ENCODE measurements at places on chromosomes 16 and 17. TPM values are rescaled to one million over a fixed set of nuclear protein-coding genes. Genes with fewer than 3 reads are reported as not detected.

DNA sequence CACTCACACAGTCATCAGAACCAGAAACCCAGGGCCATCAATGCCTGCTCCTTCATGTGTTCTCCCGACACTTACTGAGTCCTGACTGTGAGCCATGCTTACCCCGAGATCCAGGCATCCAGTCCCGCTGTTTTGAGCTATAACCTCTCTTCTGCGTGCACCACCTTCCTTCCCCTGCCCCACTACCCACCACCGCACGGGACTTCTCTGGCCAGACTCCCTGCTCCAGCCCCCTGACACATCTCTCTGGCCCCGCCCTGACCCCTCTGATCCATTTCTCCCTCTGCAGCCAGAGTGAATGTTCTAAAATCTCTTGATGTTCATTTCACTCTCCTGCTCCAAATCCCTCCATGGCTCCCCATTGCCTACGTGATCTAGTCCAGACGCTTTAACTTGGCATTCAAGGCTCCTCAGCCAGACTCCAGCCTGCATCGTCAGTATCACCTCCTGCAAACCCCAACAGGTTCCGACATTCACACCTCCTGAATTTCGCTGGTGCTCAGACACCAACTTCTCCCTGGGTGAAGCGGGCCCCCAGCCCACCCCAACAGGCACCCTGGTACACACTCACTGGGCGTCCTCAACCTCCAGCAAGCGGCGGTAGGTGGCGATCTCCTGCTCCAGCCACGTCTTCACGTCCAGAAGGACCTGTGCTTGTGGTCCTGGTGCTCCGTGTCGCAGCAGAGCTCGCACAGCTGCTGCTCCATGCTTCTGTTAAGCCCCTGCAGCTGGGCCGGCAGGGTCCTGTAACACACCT, 3.1 kb upstream of the KRT17 start:
- DNase-seq = no peak

The TMEM100 gene
- total RNA-seq = not detected

- no peak for DNase-seq
Observed at GRCh38 chr17:15783461-15783860, 51.4 kb downstream of the TBC1D26 start.

The CD2BP2 gene
- total RNA-seq = 37.6 TPM

The ABCA5 gene
- total RNA-seq = 11.6 TPM

- DNase-seq = no peak
Observed at GRCh38 chr17:14294876-14295275, 6.0 kb upstream of the HS3ST3B1 start.

DNA sequence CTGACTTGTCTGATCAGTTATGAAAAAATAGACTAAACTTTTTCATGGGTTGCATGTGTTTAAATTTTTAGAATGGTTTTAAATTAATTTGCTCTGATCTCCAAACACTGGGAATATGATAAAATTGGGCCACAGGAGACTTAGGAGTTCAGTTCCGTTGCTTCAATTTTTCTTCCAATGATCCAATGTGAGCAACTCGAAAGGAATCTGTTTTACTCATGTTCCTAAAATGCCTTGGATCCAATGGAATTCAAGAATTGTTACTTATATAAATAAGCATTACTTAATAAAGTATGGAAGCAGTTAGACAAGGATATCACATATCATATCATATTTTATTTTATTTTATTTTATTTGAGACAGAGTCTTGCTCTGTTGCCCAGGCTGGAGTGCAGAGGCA, 56.0 kb upstream of the NACA2 start:
- DNase-seq = no peak

GRCh38 chr16:8874388-8874787, 5.6 kb upstream of the CARHSP1 start:
- no peak for DNase-seq

DNA sequence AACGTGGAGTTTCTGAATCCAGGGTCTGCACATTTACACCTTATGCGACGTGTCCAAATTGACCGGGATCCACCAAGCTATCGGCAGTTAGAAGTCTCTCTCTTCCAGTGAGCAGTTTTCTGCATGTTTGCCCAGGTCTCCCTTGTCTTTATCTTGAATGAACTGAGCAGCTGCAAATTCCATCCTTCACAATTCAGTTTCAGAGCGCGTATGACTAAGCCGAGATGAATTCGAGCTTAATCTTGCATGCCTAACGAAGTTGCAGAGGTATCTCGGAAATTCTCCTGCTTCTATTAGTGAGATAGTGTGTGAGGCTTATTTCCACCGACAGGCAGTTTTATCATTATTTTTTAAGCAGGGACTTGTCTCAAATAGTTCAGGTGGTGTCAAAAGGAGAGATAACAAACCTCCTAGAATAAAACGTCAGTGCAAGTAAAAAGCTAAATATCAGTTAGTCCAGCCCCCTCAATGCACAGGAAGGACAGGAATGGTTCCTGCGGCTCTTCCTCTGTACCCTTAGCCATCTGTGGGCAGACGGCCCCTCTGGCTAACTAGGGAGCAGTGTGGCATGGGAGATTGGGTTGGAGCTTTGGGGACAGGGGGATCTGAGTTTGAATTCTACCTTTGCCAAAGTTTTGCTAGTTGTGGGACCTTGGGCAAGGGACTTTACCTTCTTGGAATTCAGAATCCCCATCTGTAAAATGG, 93.0 kb upstream of the GPR139 start:
- DNase-seq = no peak

- DNase-seq = no peak
Observed at GRCh38 chr16:81164481-81164880, 68.3 kb upstream of the GCSH start.

DNA sequence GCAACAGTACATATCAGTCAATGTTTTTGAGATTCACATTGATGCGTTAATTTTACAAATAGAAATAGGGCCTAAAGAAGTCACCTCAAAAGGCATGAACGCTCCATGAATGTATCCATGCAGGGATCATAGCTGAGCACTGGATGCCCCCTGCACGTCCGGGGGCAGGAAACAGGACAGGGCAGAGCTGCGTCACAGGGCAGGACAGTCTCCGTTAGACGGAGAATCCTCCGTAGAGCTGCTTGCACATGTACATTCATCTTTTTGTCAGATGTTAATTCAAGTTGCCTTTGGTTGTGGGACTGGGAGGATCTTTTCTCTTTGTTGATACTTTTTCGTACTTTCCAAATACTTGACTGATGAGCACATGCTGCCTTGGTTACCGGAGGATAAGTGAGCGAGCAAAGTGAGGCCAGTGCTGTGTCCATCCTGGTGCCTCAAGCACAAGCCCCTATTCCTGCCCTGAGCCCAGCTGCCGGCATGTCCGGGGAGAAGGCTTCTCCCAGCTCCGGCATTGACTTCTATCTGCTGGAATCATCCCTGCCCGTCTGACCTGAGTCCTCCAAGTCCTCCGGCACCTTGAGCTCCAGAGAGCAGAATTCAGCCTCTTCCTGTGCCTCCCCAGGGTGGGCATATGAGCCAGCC, 15.0 kb downstream of the GAA start:
- no peak for DNase-seq

- DNase-seq = no peak
Observed at GRCh38 chr17:57516290-57517230, 228.5 kb downstream of the CCDC182 start.

The KIF2B gene
- not detected for total RNA-seq

- no peak for DNase-seq
Observed at GRCh38 chr17:62130739-62131138, 65.7 kb upstream of the MED13 start.

The CMTM2 gene
- not detected for total RNA-seq

DNA sequence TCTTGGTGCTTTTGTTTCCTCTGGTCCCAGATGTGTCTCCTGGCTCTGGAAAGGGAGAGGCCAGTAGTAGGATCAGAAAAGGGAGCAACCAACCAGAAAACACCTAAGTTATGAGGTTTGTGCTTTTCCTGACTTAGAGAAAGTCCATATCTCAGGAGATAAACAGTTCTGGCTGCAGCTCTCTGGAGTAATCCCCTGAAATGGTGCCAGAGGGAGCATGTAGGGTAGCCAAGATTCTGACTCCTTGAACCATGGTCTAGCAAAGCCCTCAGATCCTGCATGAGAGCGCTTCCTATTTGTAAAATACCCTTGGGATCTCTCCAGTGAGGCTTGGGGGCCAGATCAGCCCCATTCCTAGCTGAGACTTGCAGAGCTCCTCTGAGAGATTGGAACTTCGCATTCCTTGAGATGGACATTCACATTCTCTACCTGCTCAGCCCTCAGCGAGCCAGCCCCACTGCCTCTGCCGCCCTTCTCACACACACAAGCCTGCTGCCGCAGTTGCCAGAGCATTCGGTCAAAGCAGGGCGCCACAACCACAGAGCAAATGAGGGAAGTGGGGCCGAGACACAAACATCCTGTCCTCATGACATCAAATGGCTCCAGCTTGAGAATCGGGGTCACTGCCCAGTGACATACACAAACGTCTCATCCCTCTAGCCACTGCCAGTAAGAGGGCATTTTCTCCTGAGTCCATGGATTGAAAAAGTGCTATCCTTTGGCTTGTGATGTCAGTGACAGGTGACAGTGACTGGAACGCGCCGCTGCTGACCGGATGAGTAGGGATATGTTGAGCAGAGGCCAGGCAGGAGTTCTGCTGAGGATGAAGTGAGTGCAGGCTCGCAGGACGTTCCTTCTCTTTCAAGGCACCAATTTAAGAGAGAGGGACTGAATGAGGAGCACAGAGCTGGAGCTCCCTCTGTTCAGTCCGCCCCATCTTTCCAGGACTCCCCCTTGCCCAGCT, 5.0 kb downstream of the ABHD15 start:
- DNase-seq = no peak

GRCh38 chr17:29588017-29588561, 1.4 kb downstream of the GIT1 start:
- DNase-seq = no peak

The TBC1D3I gene
- not detected for total RNA-seq

The SLC35G6 gene
- total RNA-seq = not detected

GRCh38 chr17:4956493-4957061, 5.7 kb downstream of the ENO3 start:
- DNase-seq = no peak

DNA sequence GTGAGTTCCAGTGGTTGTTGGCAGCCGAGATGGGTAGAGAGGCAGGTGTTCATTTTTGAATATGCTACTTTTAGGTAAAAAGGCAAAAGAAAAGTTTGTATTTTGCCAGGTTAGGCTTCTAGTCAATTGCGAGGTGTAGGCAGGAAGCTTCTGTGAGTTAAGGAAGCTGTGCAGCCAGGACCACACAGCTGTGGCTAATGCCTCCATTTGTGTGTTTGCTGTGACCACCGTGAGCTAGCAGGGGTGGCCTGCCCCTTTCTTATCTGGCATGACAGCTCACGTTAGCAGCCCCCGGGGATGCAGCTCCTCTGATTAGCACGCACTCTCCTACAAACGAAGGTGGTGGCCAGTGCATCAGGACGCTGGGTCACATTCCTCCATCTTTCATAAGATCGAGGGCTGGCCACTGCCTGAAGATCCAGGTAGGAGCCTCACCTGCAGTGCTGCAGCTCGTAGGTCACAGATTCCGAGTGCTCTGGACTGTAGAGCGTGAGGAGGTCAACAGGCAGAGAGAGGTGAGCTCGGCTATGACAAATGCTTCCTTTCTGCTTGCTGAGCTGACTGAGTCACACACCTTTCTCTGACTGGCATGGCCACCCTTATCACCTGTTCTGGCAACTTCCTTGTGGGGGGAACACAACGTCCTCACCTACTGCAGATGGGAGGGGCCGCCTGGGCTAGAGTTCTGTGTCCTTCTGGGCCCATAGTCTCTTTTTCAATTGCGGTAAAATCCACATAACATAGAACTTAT, 244.4 kb downstream of the HS3ST3B1 start:
- DNase-seq = peak; percentile 61

The QPRT gene
- under 0.01 TPM for total RNA-seq

GRCh38 chr17:58755577-58756245, at the start of gene PPM1E:
TSS of gene PPM1E (plus strand) at chr17:58755854.
- no peak for DNase-seq

GRCh38 chr16:85126705-85127378, 14.6 kb upstream of the CIBAR2 start:
- DNase-seq = peak; percentile 46

DNA sequence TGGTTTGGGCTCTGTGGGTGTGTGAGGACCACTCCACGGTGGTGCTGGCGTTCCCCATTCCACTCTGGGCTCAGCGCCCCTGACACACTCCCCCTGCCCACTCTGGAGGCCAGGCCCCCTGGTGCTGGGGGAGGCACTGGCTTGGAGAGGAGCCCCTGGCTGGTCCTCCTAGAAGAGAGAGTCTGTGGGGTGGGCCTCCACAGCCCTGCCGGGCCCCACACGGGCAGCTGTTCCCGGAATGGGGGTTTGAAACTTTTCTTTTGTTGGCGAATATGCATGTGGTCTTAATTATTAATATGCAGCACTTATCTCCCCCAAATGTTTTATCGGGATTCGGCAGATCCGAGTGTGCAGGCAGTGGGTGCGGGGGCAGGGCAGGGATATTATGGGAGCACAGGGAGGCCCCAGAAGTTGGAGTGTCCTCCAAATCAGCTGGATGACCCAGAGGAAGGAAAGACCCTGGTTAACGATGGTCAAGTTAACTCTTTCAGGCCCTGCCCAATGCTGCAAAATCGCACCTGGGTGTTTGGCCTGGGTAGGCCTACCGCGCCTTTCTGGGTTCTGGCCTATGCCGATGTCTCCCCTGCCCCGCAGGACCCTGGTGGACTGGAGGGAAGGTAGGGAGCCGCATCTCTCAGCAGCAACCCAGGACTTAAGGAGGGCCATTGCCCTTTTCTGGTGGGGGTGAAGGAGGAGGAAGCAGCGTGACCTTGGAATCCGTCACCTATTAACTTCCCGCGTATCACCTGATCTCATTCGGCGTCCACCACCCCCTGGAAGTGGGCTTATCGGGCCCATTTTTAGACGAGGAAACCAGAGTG, 36.0 kb downstream of the TMEM235 start:
- DNase-seq = no peak

- no peak for DNase-seq
Observed at GRCh38 chr17:61040666-61041065, 359.0 kb upstream of the TBX2 start.

DNA sequence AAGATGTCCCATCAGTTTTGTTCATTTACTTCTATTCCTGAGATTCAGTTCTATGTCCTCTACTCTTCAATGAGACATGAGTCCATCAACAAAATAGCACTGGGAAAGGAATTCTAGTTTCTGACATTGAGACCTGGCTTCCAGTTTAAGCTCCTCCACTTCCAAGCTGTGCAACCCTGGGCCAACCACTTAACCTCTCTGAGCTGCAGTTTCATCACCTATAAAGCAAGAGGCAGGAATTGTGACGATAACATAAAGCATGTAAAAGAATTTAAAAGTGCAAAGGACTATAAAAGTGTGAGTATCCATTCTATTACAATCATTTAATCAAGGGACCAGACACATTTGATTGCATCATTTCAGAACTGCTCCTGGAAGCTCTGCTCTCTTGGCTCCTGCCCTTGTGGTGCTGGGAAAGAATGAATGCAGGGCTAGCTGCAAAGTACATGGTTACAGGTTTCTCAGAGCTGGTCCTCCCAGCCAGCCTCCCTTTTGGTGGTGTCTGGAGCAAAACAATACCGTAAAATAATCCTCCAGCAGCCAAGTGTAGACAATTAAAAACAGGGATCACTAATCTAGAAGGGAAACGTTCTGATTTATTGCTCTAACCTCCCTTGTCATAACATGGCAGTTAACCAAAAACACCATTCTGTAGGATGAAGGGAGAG, 113.9 kb downstream of the VPS53 start:
- DNase-seq = no peak

The FOXO3B gene
- 2.1 TPM for total RNA-seq

GRCh38 chr17:82463391-82463790, 4.8 kb downstream of the NARF start:
- no peak for DNase-seq

All from bronchial epithelial cell (primary cell).